AG09309 (cell line): ENCODE measurements at places on chromosomes 2 and 18.

DNA sequence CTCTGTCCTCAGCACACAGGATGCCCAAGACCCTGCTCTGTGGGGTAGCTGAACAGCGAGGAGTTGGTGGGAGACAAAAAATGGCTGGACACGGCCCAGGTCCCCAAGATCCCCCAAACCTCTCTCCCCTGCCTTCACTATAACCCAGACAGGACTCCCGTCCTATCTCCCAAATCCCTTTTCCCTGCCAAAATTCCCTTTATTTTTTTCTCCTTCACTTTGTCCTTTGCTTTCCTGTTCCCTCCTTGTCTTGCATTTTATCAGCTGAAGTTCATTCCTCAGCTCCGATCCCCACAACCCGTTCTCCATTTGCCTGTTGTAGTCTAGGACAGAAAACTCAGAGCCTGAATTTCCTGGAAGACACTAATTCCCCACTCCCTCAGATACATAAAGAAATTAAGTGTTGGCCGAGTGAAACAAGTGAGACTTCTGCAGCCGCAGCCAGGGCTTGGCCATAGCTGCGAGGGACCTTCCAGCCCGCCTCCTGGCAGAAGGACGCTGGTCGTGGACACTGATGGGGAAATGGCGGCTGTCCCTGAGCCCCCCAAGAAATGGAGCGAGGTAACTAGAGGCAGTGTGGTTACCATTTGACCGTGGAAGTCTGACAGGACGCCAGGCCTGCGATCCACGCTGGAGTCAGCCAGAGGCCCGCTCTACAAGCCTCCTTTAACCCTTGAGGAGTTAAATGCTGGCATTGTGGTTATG, 173.6 kb downstream of the BCL2 start:
- no peak for DNase-seq

DNA sequence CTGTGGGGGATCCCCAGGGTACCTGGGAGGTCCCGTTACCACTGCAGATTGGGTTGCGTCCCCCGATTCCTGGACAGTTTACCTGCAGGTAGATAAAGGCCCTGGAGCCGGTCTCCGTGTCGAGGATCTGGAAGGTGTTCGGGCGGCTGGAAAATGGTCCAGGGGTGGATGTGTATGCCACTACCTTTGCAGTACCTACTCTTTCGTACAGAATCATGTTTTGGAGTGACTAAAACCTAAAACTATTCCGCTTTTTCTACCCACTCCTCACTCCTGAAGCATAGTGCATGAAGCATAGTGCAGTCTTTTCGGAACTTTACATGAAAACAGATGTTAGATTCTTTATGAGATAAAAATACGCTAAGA, 418 bp downstream of the WDR75 start:
- DNase-seq: no peak

GRCh38 chr2:13006426-13006825, 289.7 kb downstream of the TRIB2 start:
- DNase-seq: no peak

GRCh38 chr2:85669549-85669948, 1.6 kb upstream of the SFTPB start:
- no peak for DNase-seq

DNA sequence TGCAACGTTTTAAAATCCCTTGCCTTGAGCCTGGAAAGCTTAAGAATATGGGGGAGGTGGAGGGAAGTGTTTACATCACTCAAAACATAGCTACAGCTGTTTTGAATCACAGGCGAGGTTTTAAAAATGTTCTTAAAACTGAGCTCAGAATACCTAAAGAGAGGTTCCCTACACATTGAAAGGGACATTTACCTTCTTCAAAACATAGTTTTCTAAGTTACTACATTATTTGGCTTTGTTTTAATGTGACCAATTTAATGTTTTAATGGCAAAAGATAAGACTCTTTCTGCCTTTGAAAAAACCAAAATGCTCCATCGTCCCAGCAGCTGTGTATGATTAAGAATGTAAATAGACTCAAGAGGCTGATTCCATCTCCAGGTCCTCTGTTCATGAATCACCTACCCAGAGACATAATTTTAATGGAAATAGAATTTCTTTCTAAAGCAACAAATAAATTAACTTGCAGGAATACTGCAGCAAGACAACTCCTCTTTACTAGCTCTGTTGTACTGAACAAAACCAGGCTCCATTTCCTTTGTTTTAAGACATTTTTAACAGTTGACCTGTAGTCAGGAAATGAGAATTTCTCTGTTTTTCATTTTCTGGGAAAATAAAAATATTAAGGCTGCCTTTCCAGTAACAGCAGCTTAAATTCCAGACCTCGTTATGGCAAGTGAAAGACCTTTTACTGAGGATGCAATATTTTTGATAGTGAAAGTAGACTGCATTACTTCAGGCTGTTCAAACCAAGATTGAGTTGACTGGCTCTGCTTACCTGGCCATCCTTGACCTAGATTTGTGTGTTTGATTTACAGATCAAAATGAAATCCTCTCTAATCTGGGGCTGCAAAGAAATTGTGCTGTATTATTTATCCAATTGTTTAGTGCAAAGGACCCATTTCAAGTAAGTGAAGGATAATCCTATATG, 33.7 kb upstream of the WDR75 start:
- peak; percentile 57 for DNase-seq

DNA sequence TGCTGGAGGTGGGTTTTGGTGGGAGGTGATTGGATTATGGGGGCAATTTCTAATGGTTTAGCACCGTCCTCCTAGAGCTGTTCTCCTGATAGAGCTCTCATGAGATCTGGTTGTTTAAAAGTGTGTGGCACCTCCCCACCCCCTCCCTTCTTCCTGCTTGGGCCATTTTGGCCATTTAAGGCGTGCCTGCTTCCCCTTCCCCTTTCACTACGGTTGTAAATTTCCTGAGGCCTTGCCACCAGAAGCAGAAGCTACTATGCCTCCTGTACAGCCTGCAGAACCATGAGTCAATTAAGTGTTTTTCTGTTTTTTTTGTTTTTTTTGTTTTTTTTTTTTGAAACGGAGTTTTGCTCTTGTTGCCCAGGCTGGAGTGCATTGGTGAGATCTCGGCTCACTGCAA, 335.7 kb upstream of the HS6ST1 start:
- DNase-seq: no peak
